Transverse colon (tissue), 4 donors: ENCODE measurements at places on chromosomes 6 and 20. TPM values are rescaled to one million over a fixed set of nuclear protein-coding genes. Genes with fewer than 3 reads are reported as not detected.

DNA sequence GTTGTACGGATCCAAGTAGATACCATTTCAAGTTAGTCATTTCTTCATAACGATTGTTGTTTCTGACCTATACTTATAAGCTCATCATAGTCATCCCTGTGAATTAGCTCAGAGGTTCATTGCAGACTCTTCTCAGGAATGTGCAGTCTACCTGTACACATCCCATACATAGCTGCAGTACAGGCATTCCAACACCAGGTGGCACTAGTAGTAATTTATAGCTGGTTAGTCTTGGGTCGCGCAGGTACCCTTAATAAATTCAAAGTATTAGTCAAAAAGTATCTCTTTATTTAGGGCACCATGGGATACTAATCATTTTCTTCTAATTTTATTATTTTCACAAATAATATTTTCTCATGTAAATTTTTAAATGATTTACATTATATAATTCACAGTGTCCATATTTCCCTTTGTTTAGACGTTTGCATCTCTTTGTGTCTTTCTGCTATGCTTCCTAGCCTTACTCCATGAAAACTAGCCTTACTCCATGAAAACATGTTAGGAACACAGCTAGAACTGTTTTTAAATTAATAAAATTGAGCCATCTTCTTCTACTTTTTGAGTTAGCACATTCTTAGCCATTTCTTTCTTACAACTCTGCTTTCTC is 128.6 kb upstream of the FAM83B start:
- DNase-seq, result peak; percentile 86
- no peaks in the 10 kb centered on the region for H3K27me3 ChIP-seq
- peaks cover 12% of the 10 kb centered on the region for H3K4me1 ChIP-seq
- H3K36me3 ChIP-seq, result no peaks in the 10 kb centered on the region
- H3K4me3 ChIP-seq, result no peak overlapping the region
- H3K27ac ChIP-seq, result peak overlapping the region; percentile 55

- H3K4me1 ChIP-seq, result no peaks in the 10 kb centered on the region
- H3K36me3 ChIP-seq, result no peaks in the 10 kb centered on the region
- H3K4me3 ChIP-seq, result no peak overlapping the region
These were observed 99.8 kb upstream of the FOXA2 start for GRCh38 chr20:22684072-22684762.

PAX1 gene
- not detected for total RNA-seq

GRCh38 chr6:170402318-170403040 is 95.9 kb downstream of the FAM120B start:
- H3K27me3 ChIP-seq, result no peaks in the 10 kb centered on the region
- no peaks in the 10 kb centered on the region for H3K36me3 ChIP-seq
